ENCODE measurements at places on chromosomes 3 and 15.

GRCh38 chr3:139897759-139898158 lies 37.2 kb upstream of the CLSTN2 start:
- DNase-seq: no peak

DNA sequence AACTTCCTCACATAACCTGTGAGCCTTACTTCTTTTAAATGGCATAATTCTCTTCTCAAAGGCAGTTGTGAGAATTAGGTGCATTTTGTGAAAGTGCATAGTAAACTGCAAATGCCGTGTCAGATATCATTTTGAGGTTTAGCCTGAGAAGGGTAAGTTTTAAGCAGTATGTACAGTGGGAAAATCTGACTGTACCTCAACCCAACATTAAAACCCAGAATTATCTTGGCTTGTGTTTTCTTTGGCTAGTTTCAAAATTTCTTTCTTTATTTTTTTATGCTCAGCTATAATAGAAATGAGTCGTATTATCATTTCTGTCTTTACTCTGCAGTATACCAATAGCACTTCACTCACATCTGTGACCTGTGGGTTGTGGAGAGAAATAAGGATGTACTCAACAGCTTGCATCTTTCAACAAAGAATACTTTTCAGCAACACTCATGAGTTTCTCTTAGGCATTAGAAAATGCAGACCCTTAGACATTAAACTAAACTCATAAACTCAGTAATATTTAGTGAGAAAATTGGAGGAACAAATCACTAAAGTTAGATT lies 65.7 kb downstream of the RASA2 start:
- no peak for DNase-seq

- DNase-seq: no peak
These were observed 108.5 kb downstream of the TNIK start for GRCh38 chr3:171351676-171352075.

DNA sequence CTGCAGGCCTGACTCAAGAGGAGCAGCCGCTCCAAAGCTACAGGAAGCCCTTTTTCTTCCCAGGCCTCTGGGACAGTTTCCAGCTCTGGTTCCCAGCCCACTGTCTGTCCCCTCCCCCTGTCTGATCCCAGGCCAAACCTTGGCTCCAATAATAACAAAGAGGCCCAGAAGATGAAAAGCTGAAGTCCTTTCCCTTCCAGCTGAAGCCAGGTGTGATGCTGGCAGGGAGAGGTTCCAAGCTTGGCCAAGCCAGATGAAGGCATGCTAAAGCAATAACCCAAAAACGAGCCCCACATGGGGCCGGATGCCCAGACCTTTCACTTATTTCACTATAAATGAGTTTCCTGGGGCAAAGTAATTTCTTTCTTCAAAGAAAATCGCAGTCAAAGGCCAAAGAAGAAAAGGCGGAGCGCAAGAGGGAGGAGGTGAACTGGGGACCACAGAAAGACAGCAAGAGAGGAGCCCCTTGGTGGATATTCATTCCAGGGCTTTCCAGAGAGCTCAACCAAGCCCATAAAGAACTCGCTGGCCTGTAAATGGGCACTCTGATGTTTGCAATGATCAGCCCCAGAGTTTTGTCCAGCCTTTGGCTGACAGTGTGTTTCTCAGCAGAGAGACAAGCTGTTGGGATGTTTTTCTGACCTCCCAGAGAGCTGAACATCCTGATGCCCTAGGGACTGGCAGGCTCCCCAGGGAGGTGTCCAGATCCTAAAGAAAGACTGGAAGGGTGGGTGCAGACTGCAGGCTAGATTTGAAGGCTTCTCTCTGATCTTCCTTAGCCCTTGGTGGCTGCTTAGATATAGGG lies 157.6 kb downstream of the UACA start:
- DNase-seq: no peak

DNA sequence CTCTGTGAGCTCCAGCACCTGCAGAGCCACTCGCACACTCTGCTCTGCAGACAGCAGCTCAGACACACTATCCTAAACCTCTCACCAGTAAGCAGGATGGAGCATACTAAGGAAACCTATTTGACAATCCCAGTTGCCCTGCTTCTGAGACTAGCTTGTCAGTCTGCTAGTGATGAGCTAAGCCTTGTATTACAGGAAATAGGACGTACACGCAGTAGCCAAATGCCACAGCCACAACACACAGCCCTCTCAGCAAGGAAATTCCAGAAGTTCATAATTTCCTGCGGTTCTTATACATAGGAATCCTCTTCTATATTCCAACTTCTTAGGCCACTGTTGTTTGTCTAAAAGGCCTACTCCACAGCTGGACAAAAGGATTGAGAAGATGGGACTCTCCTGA lies 74.5 kb downstream of the MYLK start:
- no peak for DNase-seq

- no peak for DNase-seq
These were observed 292.4 kb downstream of the CNTN4 start for GRCh38 chr3:2390926-2391532.
